Stimulated activated effector memory CD8-positive, alpha-beta T cell treated with anti-CD3 and anti-CD28 coated beads, Interleukin-12 subunit alpha, Interleukin-12 subunit beta, amount 100 ng/mL, for 72 hours (primary cell): ENCODE measurements at places on chromosomes 7 and 10.

- no peak for DNase-seq
Measured at GRCh38 chr10:19505320-19506312, 310.6 kb upstream of the PLXDC2 start.

- DNase-seq = no peak
Measured at GRCh38 chr10:17278607-17279240, 50.7 kb downstream of the VIM start.

DNA sequence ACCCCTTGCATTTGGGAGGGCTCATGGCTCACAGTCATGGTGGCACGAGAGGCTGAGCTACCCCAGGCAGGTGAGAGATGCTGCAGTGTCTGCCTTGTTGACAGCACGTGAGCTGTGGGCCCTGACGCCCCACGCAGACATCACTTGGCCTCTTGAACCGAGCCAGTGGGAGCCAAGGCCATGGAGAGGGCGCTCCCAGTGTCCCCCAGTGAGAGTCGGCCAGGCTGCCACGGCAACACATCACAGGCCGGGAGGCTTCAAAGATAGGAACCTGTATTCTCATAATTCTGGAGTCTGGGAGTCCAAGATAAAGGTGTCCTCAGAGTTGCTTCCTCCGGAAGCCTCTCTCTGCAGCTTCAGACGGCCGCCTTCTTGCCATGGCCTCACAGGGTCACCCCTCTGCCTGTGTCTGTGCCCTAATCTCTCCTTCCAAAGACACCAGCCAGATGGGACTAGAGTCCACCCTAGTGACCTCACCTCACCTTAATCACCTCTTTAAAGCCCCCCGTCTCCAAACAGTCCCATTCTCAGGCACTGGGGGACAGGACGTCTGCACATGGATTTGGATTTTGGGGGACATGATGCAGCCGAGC, 119.6 kb downstream of the KLF6 start:
- no peak for DNase-seq

- no peak for DNase-seq
Measured at GRCh38 chr10:20776384-20777118, 120.6 kb downstream of the NEBL start.

DNA sequence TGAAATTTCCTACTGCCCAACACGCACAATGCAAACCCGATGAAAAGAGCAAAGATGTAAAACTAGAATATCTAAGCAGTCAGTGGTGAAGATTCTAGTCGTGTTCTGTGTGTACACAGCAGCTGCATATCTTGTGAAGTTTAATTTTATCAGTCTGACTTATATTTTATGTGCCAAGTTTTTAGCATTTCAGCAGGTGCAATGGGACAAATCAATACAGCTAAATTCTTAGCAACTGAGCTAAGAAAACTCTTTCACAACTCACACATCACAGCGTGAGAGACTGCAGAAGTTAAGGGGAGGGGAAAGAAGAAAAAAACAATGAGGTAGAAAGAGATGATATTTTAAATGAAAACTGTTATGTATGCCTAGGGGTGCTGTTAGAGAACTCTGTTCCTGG, 164.9 kb upstream of the NEBL start:
- no peak for DNase-seq

GRCh38 chr7:139118234-139118804, 8.8 kb upstream of the ZC3HAV1 start:
- no peak for DNase-seq

DNA sequence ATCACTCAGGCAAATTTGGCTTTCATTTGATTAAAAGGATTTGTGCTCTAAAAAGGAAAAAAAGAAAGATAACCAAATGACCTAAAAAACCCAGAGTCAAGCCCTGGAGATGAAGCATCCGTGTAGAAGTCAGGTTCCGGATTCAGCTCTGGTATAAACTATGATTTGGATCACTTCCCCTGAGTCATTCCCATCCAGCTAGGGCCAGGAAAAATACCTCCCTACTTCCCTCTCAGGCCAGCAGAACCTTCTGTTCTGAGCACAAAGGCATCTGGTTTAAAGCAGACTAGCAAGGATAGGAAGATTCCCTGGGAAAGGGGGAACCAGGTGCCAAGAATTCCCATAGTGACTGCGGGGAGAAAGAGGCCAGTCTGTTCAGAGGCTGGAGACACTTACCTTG, 25.7 kb upstream of the NDST2 start:
- DNase-seq = no peak

DNA sequence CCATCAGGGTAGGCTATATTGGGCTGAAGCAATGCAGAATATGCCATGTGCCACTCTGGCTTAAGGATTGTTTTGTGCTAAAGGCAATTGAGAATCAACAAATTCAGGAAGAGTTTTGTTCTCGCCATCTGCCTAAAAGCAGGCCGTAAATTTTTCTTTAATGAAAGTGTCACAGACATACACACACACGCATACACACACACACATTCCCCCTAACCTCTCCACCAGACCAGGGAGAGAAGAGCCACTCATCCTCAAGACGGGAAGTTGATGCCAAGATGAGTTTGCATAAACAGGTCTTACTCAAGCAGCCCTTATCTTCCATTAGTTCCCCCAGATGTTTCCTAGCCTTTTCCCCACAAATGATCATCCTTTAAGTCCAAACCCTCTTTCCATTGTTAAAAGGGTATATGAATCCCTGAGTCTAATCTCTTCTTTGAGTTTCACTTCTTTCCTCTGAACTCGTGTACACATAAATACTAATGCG, 59.6 kb upstream of the TRIM24 start:
- DNase-seq = no peak

GRCh38 chr7:20828947-20829346, 42.3 kb upstream of the SP8 start:
- DNase-seq = no peak

DNA sequence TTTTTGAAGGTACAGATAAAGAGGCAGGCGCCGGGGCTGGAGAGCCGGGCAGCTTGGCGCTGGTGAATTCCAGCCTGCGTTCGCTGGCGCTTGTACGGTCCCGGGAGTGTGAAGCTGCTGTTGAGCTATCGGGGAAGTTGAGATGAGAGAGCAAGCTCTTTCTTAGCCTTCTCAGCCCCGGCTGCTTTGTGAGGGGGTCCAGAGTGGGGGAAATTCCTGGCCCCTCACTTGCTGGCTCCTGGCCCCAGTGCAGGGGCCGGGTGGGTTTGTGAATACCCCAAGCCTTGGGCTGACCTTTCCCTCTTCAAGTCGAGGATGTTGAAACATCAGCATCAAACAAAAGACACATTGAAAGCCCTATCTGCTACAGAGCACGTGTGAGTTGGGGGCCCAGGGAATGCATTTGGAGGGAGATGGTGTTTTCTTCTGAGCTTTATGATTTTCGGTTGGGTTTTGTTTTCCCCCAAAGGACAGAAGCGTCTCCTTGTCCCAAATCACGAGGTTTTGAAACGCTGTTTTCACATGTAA, 2.7 kb downstream of the ZMIZ1 start:
- DNase-seq = no peak

DNA sequence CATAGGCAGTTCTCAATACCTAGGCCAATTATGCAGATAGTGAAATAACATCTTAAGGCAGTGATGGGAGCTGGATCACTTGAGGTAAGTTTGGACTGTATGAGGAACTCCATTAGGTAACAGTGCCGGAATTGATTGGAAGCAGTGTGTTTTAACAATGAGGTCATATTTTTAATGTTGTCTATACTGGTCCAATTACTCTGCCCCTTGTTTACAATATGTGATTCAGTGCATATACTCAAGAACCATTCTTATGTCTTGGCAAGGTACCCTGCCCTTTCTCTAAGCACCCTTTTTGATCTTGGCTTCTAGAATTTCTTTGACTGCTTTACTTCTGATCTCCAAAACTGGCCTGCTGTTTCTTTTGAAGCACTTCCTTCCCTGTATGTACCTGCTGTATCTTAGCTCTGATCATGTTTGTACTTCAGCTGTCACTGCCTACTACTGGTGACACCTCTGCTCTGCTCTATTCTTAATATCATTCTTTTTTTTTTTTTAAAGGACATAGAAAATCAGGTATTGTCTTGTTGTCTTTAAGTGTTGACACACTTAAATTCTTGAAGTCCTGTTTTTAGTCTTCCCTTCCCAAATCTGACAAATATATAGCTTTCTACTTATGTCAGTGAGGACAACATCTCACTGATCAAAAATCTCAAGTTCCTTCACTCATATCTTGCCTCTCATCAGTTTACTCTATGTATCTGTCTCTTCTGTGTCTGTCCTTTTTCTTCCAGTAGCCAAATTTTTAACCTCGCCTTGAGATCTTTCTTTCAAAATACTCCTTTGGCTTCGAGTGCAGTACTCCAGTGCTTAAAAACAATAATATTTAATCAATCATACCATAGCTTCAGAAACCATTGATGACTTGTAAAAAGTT, 46.4 kb upstream of the RPA3 start:
- DNase-seq = no peak

DNA sequence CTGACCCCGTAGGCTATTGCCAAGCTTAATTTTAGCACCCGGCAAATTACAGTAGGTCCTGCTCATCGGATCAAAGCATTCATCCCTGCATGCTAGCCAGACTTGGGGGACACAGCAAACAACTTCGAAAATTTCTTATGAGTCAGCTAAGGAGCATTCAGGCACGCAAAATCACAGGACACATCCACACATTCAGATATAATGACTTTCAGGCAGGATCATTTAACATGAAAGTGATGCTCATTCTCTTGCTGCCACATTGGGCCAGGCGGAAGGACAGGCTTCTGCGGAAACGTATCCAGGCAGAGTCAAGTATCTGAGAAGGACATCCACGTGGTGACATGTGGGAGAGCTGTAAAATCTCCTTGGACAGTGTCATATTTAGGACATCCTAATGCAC, 474.0 kb upstream of the NRP1 start:
- no peak for DNase-seq

GRCh38 chr7:51228386-51228958, 88.1 kb downstream of the COBL start:
- DNase-seq = no peak

GRCh38 chr10:103917302-103918052, 507 bp downstream of the STN1 start:
- DNase-seq = no peak

DNA sequence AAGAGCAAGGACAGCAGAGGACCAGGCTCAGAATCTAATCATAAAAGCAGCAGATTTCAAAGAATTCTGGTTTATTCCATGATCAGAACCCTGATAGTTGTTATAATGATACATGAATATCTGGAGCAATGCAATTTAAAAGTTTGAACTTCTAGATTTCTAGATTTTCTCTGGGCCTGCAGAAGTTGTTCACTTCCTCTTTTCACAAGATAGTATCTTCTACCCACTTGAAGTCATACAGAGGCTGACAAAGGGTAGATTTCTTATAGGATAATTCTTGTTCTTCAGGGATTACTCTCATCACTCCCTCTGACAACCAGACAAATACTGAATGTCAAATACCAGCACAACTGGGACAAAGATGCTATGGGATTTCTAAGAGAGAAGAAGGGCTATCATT, 320.0 kb upstream of the ETV1 start:
- DNase-seq = no peak

DNA sequence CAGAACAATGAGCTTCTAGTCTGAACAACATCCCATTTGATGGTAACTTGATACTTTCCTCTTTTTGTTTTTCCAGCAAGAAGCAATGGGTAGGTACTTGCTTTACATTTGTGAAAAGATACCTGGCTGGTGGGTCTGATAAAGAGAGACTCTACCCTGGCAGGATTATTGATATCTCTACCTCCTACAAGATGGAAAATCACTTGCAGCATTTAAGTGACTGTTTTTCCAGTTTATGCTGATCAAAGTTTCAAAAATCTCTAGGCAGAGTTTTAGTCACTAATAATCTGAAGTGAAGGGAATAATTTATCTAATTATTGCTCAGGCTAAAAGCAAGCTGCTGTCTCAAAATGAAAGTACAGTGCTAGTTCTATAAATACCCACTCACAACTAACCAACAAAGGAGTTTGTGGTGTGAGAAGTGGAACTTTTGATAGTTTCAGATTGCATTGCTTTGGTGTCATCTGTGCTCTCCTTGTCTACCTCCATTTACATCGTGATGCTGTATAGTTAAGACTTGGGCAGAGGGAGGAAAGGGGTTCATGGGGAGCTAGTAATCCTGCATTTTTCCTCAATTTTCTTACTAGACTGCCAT, 86.0 kb upstream of the ANKRD1 start:
- no peak for DNase-seq

DNA sequence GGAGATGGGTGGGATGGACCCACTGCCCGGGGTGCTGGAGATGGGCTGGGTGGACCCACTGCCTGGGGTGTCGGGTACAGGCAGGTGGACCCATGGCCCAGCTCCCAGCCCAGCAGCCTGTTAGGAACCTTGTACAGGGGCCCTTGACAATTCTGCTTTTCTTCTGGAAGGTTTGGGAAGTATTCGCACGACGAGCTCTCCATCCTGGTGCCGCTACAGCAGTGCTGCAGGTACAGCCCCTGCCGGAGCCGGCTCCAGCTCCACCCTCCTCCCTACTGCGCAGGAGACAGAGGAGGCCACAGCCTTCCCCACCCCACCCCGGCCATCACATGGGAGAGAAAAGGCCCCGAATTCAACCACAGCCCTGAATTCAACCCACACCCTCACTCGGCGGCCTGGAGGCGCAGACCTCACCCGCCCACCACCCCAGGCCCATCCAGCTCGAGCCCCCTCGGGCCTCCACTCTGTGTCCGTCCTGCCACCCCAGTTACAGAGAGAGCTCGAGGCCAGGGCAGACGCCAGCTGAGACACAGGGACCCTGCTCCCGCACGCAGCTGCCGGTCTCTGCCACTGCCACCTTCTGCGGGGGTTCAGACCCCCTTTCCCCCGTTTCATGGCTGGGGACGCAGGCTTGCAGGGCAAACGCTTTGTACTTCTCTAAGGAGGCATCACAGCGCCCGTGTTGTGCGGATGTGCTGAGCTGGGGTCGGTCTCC, 31.3 kb upstream of the FOXL3 start:
- no peak for DNase-seq

- DNase-seq = peak; percentile 6
Measured at GRCh38 chr10:17005621-17006566, 123.7 kb downstream of the CUBN start.

GRCh38 chr7:25707768-25708620, 444.0 kb upstream of the NFE2L3 start:
- no peak for DNase-seq

GRCh38 chr10:110040767-110041478, 33.1 kb downstream of the ADD3 start:
- DNase-seq = no peak

DNA sequence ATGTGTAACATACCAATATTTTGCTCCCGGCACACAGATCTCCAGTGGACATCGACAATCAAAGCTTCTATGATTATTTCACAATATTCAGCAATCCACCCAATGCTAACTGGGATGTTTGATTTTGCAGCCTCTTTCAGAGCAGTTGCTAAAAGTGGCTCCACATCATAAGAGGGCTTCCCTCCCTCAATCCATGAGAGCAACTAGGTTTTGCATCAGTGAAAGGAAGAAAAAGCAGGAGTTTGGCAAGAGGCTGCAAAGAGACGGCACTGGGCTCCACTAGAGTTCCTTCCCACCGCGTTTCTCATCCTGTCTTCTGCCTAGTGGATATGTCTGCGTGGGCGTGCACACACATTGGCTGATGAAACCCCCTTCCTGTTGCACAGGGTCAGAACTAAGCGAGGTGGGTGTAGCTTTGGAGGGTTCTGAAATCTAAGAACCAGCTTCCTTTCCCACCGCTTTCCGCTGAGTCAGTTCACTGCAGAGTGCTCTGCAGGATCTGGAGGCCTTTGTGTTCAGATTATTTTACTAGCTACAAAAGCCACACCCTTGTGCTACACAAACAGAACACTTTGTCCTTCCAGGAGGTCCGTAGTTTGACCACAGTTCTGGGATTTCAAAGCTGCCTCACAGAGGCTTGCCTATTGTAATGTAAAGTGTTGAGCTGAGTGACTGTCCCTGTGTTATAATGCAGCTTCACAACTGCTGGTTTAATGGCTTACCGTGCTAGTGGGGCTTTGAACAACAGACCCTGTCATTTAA, 28.1 kb downstream of the ARL4A start:
- DNase-seq = peak; percentile 59
